ENCODE measurements at places on chromosomes 7 and 10. TPM values are rescaled to one million over a fixed set of nuclear protein-coding genes. Genes with fewer than 3 reads are reported as not detected.

GRCh38 chr10:100642295-100642994 lies 102.9 kb upstream of the PAX2 start:
- DNase-seq: no peak

- DNase-seq: no peak
These were observed 16.9 kb downstream of the CAMK2G start for GRCh38 chr10:73857446-73857845.

GRCh38 chr7:142954680-142955268 lies 7.4 kb downstream of the KEL start:
- DNase-seq: peak; percentile 8

GRCh38 chr7:55061726-55062499 lies 43.1 kb downstream of the EGFR start:
- DNase-seq: no peak

DNA sequence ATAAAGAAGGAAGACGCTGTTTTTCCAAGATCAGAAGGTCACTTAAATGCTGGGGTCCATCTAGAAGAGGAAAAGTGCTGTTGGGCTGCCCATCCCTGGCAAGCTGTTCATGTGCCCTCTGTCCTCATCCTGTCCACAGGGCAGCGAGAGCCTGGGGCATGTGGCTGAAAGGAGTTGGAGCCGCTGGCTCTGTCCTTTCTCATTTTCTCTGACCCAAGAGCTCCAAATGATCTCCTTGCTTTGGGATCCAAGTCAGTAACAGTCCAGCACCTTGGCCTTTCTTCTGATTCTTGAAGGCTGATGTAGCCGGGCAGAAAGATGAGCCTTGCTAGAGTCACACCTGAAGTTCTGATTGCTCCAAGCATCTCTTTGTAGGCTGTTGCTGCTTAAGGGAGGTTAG lies 44.4 kb downstream of the SPDYE5 start:
- DNase-seq: no peak

PILRA gene
- polyA plus RNA-seq: 0.53 TPM

- DNase-seq: no peak
These were observed 824 bp downstream of the RELN start for GRCh38 chr7:103988468-103989199.

- DNase-seq: no peak
These were observed 44.9 kb downstream of the TMEM178B start for GRCh38 chr7:141118767-141119166.

AUTS2 gene
- 16.9 TPM for polyA plus RNA-seq

TRIP6 gene
- 5.7 TPM for polyA plus RNA-seq

- no peak for DNase-seq
These were observed 110.7 kb downstream of the INPP5A start for GRCh38 chr10:132648072-132648850.

NFKB2 gene
- 34.8 TPM for polyA plus RNA-seq

DNA sequence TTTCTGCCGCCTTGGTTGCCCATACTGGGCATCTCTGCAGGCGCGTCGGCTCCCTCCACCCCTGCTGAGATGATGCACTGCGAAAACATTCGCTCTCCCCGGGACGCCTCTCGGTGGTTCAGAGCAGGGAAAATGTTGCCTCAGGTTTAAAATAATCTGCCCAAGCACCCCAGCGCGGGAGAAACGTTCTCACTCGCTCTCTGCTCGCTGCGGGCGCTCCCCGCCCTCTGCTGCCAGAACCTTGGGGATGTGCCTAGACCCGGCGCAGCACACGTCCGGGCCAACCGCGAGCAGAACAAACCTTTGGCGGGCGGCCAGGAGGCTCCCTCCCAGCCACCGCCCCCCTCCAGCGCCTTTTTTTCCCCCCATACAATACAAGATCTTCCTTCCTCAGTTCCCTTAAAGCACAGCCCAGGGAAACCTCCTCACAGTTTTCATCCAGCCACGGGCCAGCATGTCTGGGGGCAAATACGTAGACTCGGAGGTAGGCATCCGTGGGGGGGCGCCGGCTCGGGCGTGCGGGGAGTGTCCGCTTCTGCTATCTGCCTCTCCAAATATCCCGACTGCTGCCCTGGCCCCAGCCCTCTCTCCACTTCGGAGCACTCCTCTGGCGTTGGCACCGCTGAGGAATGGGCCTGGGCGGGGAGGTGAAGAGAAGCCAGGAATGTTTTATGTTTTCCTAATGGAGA lies at the start of gene CAV1:
Gene CAV1, plus strand, starts transcription at position 428 of the 689 bp plus-strand sequence. Its CDS starts 27 bp downstream, at position 455.
- DNase-seq: peak; percentile 50

GRCh38 chr7:140571538-140572122 lies 69.0 kb downstream of the DENND2A start:
- no peak for DNase-seq

GPR15LG gene
- not detected for polyA plus RNA-seq

GRCh38 chr10:20474064-20474463 lies 423.0 kb downstream of the NEBL start:
- no peak for DNase-seq
